ENCODE measurements at places on chromosomes 7 and 10.

DNA sequence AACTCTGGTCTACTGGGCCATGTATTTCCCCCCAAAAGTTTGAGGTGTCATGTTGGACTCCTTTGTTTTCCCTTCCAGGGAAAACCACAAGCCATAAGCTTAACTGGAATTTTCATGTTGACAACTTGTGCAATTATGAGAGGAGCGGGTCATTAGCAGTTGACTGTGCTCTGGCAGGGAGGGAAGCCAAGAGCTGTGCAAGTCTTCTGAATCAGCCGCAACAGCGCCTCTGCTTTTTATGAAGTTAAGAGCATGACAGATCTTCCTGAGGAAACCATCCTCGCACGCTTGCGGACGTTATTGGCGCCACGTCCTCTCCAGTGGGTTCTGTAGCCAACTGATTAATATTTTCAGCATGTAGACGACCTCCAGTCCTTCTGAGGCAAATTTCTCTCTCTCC lies 148.7 kb upstream of the MKI67 start:
- no peak for DNase-seq

GRCh38 chr10:35612385-35613106 lies 7.4 kb downstream of the GJD4 start:
- no peak for DNase-seq

DNA sequence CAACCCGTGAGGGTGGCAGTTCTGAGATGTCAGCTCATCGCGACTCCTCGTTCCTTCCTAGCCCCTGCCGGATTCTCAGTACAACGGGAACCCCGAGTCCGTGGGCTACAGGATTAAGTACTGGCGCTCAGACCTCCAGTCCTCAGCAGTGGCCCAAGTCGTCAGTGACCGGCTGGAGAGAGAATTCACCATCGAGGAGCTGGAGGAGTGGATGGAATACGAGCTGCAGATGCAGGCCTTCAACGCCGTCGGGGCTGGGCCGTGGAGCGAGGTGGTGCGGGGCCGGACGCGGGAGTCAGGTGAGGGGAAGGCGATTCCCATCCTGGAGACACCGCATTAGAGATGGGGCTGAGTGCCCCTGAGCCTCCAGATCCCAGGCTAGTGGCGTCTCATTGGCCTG lies 568.1 kb upstream of the FOXK1 start:
- DNase-seq: no peak

GRCh38 chr7:30148426-30148825 lies 13.6 kb downstream of the MTURN start:
- DNase-seq: no peak

- DNase-seq: no peak
Measured at GRCh38 chr10:130623680-130624267, 487.6 kb downstream of the GLRX3 start.

GRCh38 chr10:5991708-5992107 lies 14.4 kb upstream of the IL15RA start:
- no peak for DNase-seq

- peak; percentile 48 for DNase-seq
Measured at GRCh38 chr7:130733931-130734814, at the start of gene KLF14. Gene KLF14 (minus strand): TSS chr7:130734207. CDS start chr7:130734033, 174 bp downstream.

GRCh38 chr7:103936558-103936957 lies 52.9 kb downstream of the RELN start:
- DNase-seq: no peak

DNA sequence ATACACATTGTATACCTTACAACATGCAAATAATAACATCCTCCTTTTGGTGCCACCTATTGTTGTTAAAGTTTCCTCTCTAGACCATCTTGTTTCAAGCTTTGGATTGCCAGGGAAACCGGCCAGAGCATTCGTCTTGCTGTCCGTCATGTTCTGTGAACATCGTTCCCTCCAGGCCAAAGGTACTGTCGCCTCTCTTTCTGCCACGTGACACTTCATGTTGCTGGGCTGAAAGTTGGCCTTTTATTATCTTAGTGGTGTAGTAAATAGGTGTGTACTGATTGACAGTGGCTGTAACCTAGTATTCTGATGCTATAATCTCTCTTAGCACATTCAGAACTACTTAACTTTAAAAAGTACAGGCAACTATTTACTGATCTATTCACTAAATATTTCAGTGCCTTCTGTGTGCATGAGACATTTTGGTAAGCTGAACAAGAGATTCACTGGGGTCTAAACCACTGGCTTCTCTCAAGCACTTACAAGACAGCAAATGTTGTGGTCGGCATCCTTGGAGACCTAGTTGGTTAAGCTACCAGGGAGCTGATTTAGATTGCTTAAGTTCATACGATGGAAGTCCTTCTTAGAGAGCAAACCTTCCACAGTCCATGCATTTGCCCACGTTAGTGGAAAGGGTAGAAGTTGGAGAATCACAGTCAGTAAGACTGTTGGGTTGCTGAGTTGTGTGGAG lies 52.4 kb downstream of the SHH start:
- no peak for DNase-seq

DNA sequence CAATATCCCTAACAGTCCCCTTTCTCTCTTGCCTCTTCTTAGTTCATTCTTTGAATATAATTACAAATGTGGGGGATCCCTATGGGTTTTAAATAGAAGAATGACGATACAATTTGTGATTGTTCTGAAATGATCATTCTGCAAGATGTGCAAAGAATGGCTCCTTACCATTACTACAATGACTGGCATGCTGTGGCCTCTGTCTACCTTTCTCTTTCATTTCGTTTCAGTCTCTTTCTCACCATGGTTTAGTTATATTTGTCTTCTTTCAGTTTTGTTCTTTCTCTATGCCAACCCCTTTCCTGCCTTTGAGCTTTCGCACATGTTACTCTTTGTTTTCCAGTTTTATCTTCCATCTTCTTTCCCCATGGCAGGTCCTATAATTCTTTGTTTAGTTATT lies 176.5 kb downstream of the SUGCT start:
- no peak for DNase-seq

DNA sequence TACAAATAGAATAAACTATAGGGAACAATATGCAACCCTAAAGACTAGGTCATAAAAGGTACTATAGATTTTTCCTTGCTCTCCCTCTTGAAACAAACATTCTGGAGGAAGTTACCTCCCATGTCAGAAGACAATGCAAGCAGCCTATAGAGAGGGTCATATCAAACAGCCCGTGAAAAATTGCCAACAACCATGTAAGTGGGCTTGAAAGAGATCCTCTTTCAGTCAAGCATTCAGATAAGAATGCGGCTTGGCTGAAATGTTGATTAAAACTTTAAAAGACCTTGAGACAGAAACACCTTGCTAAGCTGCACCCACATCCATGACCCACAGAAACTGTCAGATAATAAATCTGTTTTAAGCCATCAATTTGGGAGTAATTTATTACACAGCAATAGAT lies 526.6 kb upstream of the GHITM start:
- DNase-seq: no peak

- no peak for DNase-seq
Measured at GRCh38 chr7:135389971-135390370, 119.9 kb downstream of the CNOT4 start.
